ENCODE measurements at places on chromosomes 7 and 10.

DNA sequence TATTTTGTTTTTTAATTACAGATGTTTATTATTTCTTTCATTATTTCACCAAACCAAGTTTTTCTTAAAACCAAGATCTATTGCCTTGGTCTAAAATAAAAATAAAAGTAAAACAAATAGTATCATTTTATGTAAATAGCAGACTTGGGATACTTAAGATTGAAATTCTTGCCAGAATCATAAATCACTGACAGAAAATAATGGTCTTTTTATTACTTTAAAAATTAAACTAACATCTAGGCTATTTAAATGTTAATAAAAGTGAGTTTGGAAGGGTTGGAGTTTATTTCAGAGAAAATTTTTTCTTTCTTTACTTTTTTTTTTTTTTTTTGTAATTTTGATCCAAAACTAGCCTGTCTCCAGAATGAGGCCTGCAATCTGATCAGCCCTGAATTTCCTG is 568.0 kb upstream of the IGFBP3 start:
- DNase-seq, result no peak

DNA sequence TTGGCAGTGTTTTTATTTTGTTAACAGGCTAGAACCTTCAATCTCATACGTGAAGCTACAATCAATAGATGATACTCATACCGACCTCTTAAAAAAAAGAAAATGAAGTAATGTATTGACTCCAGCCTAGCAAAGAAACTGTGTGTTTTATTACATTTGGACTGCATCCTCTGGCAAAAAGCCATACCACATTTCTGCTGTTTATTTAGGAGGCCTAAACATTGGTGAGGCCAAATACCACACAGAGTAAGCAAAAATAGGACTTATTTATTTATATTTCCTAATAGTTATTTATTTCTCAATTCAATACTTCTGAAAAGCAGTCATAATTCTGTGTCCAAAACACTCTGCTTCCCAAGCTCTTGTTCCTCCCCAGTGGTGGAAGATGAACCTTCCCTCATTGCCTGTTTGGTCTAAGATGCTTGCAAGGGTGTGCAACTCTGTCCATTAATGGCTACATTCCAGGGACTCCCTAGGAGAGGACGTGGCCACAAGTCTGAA is 398.8 kb upstream of the KLF6 start:
- no peak for DNase-seq

- no peak for DNase-seq
Observed at GRCh38 chr7:148148456-148148855, 442.1 kb upstream of the C7orf33 start.

DNA sequence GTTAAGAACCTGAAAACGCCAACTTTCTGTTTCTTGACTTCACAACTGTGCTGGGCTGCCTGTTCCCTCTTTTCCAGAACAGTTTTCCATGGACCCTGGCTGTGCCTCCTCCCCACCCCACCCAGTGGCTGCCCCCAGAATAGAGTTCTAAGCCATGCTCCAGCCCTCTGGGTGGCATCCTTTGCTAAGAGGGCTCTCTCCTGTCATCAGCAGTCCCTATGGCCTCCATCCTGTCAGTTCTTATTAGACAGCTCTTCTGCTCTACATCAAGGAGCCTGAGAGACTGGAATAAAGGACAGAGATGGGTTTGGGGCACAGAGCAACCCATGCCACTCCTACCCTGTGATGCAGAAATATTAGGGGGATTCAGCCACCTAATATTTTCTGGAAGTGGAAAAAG is 13.9 kb upstream of the LRRC4 start:
- no peak for DNase-seq

- DNase-seq, result no peak
Observed at GRCh38 chr10:88114368-88114767, 250.9 kb downstream of the PTEN start.

- no peak for DNase-seq
Observed at GRCh38 chr10:13001041-13001886, at the start of gene CCDC3. TSS of gene CCDC3 (minus strand) at chr10:13001713. CDS start at chr10:13001570, 143 bp downstream.

DNA sequence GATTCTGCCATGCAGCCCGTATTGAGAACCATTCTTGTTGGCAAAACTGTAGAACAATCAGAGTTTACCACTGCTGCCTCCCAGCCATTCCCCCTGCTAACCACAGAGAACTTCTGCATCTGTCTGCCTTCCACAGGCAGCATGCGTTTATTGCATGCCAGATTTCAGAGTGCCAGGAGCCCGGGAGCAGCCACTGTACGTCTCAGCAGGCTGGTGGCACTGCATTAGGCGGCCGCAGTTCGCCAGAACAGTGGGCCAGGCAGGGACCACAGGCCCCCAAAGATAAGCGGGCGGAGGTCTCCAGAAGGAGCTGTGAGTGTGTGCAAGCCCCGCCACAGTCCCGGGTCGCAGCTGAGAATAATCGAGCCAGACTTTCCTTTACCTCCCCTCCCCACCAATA is 31.8 kb downstream of the ZNF467 start:
- no peak for DNase-seq

- no peak for DNase-seq
Observed at GRCh38 chr7:5689716-5690115, 91.7 kb downstream of the RNF216 start.

DNA sequence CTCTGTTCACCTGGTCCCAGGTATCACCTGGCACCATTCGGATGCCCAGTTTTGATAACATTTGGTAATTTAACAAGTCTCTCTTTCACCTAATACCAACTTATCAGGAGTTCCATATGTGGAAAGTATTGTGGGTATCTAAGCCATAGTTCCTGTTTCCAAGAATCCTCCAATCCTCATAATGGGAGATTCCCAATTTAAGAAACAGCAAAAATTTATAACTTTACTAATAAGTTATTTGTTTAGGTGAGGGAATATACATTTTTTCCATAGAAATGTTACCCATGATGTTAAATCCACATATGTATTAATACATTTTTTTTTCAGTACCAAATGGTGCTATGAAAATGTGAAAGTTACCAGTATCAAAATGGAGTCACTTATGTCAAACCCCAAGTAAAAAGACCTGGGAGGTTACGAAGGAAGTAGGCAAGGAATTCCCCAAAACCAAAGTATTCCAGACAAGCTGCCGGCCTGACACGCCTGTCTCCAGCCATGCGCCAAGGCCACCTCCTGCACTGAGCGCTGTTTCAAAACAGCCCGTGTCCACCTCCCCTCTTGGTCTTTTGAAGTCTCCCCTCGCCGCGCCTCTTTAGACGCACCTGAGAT is 44.8 kb downstream of the PRKCQ start:
- DNase-seq, result no peak

DNA sequence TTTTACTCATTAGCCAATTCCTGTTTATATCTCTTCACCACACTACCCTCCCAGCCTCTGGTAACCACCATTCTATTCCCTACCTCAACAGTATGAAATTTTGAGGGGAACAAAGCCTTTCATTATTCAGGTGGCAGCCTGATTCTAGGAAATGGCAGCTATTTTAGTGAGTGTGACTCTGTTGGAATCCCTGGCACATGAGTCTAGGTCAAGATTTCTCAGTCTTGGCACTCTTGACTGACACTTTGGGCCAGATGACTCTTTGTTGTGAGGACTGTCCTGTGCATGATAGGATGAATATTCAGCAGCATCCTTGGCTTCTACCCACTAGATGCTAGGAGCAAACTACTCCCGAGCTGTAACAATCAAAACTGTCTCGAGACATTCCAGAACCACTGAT is 322.8 kb upstream of the PHYHIPL start:
- DNase-seq, result no peak

DNA sequence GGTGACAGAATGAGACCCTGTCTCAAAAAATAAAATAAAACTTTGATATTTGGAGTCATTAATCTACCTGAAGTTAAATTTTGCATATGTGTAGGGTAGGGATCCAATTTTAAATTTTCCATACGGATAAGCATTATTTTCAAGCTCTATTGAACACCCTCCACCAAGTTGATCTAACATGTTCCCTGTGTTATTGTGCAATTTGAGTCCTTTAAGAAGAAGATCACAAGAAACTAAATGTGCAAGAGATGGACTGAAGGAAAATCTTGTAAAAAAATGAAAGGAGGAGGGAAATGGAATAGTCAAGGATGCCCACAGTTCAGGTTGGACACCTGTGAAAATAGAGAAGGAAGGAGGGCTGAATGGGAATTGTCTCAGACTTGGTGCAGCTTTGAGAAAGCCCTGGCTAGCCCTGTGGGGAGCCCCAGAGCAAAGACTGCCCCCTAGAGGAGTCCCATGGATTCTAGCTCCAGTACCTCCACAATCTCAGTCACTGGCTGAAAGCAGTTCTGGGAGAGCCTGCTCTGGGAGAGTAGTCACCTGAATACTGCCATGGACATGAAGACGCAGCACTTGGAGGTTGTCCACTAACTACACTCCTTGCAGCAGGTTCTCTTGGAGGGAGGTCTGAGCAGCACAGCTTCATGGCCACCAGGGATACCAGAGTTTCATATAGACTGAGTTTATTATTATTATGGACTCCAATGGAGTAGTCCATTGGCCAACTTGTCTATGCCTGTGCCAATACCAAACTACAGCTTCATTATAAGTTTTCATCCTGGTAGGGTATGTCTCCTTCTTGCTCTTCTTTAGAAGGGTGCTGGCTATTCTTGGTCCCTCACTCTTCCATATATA is 5.7 kb upstream of the TIAL1 start:
- DNase-seq, result no peak

- DNase-seq, result no peak
Observed at GRCh38 chr7:116434820-116435341, 64.7 kb upstream of the CAV2 start.

DNA sequence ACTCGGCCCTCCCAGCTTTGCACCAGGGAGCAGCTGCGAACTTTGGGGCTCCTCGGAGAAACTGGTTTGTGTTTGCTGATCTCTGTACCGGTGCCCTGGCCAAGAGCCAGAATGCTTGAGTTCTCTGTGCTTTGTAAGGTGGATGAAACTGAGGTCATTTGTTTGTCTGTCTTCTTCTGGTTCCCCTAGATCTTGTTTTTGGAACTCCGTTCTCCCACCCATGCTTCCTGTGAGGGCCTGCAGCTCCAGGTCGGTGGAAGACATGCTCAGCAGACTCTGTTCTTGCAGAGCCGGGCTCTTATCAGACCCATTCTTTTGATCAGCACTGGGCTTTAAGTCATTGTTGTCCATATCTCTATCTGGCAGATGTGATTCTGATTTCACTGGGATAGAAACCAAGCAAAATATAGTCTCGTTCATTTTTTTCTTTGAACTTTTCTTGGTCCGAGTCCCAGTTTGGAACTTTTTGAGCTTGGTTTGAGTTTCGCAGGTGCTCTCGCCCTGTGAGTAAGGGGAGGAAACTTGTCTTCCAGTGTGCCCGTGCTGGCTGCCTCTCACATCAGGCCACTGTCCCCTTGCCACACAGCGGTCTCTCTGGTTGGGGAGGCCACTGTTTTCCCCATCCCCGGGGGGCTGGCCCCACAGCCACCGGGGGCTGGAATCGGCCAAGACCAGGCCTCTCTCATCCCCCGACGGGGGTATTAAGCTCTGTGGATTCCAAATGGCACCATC is 31.2 kb downstream of the JCAD start:
- DNase-seq, result no peak

- DNase-seq, result no peak
Observed at GRCh38 chr10:131901181-131901829, 497 bp downstream of the PPP2R2D start.

GRCh38 chr10:97311111-97311626 is 7.9 kb upstream of the FRAT1 start:
- no peak for DNase-seq

DNA sequence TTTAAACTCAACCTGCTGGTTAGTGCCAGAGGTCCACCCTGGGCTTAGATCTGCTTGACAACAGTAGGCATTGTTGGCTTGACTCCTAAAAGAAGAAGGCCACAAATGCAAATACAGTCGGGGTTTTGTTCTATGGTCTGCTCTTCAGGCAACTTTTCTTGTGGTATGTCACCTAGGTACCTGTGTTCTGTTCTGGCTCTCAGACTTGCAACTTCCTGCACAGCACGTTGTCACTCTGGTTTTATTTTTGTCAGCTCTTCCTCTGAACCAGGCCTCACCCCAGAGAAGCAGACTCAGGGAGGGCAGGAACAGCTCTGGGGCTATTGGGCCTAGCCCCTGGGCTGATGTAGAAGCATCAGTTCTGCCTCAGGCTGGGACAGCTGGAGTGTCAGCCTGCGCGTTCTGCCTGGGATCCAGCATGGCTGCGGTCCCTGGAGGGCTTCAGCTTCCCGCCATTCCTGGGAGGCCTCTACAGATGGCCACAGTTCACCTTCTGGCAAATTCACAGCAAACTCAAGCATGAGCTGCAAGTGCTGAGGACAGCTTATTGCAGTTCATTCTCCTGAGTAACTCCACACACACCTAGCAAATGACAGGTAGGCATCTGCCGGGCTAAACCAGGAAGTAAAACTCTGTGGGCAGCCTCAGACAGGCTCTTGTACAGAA is 11.0 kb upstream of the PDCD4 start:
- no peak for DNase-seq

DNA sequence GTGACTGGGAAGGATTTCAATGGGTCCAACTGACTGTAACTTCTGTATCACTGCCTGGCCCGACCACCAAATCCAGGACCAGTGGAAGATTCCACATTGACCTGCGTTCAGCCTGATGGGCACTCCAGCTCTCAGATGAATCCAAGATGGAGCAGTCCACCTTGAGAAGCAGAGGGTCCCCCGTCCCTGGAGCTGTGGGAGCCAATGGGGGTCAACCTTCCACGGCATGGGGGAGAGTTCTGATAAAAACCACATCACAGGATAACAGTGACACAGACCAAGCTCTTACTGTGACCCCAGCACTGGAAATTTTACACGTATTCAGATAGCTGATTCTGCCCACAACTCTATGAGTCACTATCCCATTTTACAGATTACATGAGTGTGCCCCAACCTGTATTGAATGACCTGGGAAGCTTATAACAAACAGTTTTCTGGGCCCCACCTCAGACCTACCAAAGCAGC is 11.2 kb downstream of the ZCCHC24 start:
- no peak for DNase-seq

- DNase-seq, result no peak
Observed at GRCh38 chr7:99493823-99494222, 6.3 kb downstream of the ZNF394 start.

DNA sequence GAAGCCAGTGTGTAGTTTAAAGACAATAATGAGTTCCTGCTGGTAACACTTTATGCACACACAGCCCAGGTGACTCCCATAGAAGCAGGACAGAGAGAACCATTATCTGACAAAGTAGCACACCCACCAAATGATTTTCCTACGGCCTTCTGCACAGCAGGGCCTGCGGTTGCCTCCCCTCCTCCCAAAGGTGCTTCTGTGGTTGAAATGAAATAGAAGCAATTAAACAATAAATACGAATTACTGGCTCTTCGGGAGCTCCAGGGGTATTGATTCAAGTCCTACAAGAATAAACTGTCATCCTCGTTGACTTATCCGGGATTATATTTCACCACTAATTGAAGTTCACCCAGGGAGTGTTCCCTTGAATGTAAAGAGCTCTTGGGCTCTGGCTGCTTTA is 172.1 kb downstream of the ACTR3B start:
- DNase-seq, result no peak

DNA sequence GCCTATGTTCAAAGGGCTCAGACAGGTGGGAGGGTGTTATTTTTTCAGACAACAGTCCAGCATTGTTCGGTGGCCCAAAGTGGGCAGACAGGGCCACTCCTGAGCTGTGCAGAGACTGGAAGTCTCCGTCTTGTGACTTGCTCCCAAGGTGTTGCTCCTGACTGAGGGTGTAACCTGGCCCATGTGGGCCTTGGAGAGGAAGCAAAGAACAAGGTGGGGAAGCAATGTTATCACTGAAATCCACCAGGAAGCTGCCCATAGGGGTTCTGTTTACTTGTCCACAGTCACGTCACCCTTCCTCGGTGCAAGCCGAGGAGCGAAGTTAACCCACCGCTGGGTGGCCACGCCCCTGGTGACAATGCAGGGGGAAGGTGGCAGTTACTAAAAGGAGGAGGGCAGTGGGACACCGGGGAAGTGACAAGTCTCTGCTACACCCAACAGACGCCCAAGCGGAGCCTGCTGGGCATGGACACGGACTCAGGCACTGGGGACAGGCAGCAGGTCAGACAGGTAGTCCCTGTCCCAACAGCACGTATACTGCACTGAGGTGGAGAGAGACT is 311.6 kb upstream of the MKI67 start:
- no peak for DNase-seq
